ENCODE measurements at places on chromosomes 12 and 14.

DNA sequence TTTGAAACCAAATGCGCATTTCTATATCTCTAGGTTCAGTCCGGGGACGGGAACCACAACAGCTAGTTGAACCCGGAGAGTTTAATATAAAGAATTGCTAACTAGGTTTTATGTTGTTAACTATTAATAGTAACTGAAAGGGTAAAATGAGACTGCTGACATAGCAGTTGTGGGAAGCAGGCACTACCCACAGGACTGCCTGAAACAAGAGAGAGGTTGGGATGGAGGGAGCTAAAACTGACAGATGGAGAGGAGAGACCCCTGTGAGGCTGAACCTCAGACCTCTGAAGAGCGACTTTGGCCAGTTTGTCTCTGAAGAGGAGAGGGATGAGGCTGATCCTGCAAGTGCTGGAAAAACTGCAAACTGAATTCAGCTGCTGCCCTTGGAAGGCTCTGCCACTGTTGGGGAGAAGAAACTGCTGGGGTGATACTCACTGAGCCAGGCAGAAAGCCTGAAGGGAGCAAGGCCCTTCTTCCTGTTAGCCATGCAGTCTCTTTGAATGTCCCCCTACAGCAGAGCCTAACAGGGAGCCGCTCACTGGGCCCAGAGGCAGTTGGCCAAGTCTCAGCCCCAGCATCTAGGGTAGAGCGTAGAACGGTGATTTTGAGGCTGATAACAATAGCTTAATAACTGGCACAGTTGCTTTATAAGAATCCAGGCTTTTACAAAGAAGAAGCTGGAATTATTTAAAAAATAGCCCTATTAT lies 172.2 kb downstream of the NPAS3 start:
- no peak for DNase-seq

DNA sequence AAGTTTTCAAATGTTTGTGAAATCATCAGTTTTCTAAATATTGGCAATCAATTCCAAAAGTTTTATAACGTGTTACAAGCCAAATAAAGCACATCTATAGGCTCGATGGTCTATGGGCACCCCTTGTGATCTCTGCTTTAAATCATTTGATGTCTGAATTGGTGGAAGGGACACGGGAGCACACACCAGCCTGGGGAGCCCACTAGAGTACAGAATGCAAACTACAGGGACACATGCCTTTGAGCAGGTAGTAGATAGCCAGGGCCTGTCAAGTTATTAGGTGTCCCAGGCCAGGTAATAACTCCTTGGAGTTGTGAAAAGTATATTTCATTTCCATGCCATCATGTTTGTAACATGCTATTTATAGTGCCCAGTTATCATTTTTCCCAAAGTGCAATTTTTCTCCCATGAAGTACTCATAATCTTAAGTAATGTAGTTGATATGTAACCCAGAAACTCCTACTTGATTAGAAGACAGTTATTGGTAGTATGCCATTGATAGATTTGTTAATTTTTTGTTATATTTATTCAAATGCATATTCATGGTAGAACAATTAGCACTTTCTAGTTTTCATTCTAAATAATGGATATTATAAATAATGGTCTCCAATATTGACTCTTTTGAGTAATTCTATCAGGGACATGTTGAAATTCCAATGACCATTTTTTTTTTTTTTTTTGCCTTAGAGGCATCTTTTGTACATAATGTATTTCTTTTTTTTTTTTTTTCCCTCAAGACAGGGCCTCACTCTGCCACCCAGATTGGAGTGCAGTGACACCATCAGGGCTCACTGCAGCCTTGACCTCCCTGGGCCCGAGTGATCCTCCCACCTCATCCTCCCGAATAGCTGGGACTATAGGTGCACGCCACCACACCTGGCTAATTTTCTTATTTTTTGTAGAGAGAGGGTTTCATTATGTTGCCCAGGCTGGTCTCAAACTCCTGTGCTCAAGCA lies 96.9 kb upstream of the FGD4 start:
- DNase-seq: peak; percentile 75

DNA sequence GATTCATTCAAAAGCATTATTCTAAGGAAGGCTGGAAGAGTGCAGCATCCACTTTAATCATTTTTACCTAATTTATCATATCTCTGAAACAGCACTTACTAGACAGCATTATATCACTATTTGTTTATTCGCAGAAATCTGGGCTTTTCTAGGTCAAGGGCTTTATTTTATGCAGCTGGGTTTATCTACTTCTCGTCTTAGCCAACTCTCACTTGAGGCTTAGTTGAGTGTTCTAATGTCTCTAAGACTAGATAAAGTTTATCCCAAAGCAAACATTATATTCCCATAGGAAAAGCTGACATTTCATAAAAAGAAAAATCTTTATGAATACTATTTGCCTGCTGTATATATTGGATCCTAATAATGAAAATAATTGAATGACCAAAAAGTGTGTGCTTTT lies 720.8 kb upstream of the FLRT2 start:
- DNase-seq: no peak

GRCh38 chr12:49893753-49894750 lies 9.6 kb downstream of the FAIM2 start:
- no peak for DNase-seq

GRCh38 chr12:29286081-29286790 lies 94.7 kb downstream of the ERGIC2 start:
- no peak for DNase-seq

- no peak for DNase-seq
Measured at GRCh38 chr14:32611752-32612151, 282.7 kb downstream of the AKAP6 start.

GRCh38 chr12:14394317-14395073 lies 29.0 kb downstream of the ATF7IP start:
- peak; percentile 67 for DNase-seq

DNA sequence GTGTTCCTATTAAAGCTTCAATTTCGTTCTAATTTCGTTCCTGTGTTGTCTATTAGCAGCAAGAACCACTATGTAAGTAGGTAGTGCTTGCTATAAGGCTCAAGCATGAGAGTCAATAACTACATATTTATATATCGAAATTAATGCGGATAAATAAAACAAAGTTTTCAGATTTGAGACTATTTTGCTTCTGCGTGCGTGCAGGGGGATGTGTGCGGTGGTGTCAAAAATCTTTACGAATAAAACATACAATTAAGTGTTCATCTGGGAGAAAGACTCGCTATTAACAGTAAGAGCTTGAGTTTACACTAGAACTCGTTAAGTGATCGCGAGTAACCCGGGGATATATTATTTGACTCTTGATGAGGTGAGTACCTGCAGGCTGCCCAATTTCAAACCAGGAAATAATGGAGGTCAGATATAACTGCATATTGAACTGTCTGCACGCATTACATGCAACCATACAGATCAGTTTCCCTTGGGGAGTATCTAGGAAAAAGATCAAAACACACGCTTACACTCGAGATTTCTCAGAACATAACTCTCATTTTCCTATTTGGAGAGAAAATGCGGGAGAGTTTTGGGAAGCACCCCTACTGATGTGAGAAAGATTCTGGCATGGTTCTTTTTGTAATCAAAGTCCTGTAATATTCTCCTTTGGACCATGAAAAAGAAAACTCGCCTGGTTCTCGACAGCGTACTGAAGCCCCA lies 813 bp downstream of the TWF1 start:
- peak; percentile 10 for DNase-seq

DNA sequence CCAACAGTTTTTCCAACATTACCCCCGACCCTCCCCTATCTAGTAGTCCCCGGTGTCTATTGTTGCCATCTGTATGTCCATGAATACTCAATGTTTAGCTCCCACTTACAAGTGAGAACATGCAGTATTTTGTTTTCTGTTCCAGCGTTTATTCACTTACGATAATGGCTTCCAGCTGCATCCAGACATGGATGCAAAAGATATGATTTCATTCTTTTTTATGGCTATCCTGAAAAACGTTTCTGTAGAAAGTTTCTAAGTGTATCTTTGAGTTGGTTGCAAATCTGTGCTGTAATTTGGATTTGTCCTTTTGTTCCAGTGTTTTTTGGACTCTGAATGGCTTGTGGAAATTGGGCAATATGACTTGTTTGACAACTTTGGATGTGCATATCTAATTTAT lies 11.7 kb downstream of the SP1 start:
- no peak for DNase-seq

- DNase-seq: peak; percentile 63
Measured at GRCh38 chr12:121916719-121917118, 1.7 kb upstream of the CFAP251 start.

GRCh38 chr12:56785141-56785865 lies 22.2 kb downstream of the HSD17B6 start:
- no peak for DNase-seq

GRCh38 chr12:23005387-23005786 lies 380.4 kb downstream of the ETNK1 start:
- no peak for DNase-seq

DNA sequence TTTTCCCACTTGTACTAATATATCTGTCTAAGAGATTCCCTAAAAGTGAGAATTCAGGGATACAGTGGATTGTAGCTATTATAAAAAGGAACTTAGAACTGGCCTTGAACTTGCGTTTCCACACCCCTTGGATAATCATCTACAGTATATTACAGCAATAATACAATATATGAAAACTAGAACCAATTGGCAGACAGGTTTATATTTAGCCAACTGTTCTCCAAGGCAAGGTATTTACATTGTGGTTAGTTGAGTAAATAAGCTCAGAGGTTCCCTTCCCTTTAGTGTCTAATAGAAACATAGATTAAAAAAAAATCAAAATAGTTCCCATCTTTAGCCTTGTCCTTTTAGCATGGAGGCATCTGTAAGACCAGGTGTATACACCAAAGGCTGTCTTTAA lies 42.1 kb downstream of the LIMA1 start:
- no peak for DNase-seq

GRCh38 chr12:54734196-54734950 lies 86.2 kb upstream of the DCD start:
- DNase-seq: no peak

DNA sequence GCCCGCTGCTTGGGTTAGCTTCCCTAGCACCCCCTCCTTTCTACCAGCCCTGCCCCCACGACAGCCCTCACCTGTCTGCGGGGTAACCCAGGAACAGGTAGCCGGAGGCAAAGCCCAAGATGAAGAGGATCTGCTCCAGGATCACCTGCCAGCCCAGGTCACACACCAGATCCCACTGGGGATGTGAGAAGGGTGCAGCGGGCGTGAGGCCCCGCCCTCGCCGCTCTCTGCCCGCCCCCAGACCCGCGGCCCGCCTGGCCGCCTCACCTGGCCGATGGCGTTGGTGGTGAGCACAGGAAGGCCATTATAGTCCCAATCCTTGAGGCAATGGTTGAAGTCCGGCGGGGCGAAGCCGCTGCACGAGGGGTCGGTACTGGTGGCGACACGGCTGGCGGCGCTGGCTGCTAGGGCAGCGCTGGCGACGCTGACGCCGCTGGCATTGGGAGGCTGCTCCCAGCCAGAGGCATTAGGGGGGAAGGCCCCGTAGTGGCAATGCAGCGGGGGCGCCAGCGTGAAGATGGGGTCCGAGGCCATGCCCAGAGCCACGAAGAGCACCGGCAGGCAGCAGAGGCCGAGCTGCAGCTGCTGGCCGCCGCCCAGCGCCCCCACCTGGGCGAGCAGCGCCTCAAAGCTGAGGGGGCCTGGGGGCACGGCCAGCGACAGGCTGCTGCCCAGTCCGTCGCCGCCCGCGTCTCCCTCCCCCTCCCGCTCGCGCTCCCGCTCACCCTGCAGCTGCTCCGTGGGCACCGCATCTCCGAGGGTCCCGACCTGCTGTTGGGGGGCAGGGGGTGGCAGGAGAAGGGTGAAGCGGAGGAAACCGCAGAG lies 794 bp downstream of the SLC22A17 start:
- DNase-seq: no peak

DNA sequence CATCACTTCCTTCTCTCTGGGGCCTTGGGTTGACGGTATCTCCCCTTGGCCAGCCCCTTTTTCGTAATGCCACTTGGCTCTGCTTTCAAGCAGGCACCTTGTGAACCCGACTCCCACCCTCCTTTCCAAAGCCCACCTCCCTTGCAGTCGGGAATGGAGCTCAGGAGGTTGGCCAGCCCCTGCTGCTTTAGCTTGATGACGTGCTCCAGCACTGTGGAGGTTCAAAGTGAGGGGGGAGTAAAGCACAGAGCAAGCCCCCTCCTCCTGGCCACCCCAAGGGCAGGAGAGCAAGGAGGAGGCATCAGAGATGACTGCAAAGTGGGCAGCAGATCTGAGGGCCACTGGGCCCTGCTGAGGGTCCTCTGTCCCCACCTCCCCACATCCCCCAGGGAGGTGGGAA lies 103.4 kb downstream of the ZFP36L1 start:
- DNase-seq: no peak

DNA sequence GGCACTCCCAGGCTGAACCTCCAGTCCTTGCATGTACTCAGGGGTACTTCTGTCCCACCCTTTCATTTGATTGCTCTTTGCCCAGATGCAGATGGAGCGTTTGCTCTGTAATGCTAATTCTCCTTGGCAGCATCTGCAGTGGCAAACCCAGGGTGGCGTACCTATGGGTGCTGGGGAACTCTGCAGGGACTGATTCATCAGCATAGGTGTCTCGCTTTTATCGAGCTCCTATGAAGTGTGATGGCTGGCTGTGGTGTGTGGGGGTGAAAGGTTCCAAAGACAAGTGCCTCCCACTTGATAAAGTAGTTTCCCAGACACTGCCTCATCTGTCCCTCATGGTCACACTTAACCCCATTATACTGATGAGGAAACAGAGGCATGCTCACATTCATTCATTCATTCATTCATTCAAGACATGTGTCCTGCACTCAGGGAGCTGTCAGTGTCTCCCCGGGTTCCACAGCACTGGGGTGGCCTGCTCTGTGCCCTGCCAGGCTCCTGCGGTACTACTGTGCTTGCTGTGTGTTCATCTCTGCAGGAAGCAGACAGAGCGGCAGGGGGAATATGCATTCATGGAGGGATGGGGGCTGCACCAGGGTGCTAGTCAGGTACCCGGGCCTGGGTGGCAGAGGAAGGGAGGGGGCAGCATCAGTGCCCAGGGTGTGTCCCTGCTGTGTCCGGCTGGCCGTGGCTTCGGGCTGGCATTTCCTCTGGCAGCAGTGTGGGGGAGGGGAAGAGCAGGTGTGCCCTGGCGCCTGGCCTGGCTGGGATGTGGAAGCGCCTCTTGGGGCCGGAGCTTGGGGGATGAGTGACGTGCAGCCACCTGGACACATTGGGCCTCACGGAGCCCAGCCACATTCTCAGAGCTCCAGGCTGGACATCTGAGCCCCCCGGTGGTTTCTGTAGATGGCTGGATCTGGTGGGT lies 110.9 kb downstream of the TSPAN9 start:
- DNase-seq: no peak

Data from germinal center (tissue), 1 donor.